ENCODE measurements at places on chromosomes 4 and X.

- no peak for DNase-seq
Measured at GRCh38 chr4:11720292-11720691, 291.6 kb upstream of the HS3ST1 start.

DNA sequence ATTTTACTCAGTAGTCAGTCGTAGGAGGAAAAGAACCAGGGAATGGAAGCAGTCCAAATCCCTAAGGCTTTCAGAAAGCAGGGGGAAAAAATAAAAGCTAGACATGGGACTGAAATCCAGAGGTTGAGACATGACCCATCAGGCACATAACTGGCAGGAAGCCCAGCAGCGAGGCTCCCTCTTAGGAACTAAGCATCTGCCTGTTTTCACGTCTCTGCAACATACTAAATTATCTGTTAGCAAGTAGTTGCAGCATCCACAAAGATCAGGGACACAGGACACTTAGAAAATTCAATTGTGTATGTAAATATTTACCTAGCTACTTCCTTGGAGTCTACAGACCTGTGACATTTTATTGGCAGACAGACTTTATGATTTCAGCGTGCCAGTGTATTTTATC, 118.0 kb upstream of the EDNRA start:
- no peak for DNase-seq

DNA sequence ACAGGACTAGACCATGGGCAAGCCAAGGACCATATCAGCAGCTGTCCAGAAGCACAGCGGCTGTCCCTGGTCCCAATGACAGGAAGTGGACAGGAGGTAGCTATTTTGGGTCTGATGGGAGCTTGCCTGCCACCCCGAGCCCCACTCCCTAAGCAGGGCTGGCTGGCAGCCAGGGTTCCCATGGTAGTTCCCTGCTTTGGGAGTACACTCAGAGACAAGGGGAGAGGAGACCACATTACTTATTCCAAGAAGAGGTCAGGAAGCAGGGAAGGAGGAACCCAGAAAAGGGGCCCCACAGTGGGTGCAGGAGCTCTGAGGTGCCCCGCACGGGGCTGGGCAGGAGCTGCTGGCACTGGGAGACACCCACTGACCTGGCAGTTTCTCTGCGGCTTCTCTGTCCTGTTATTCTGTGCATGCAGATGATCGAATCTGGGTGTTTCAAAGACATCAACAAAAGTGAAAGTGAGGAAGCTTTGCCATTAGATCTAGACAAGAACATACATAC, 36.3 kb downstream of the HTT-AS start:
- DNase-seq = peak; percentile 49

- DNase-seq = no peak
Measured at GRCh38 chr4:48108309-48109073, 25.6 kb downstream of the TXK start.

- no peak for DNase-seq
Measured at GRCh38 chr4:173424899-173425805, 26.2 kb upstream of the SCRG1 start.

DNA sequence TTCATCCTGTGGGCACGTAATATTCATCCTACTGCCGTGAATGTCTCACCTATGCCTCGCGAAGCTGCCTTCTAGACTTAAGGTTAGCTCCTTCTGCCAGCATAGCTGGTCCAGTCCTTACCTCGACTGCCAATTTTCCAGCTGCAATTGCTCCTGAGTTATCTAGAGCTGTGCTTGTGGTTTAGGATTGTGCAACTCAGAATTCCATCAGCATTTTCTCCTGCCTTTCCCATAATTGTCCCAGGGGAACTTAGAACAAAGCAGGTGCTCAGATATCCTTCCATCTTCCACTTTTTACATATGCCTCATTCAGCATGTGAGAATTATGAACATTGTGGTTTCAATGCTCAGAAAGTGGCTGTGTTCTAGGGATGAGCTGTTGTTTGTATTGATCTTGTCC, 131.4 kb upstream of the ADGRL3 start:
- no peak for DNase-seq

GRCh38 chr4:22356987-22357596, 158.8 kb downstream of the ADGRA3 start:
- no peak for DNase-seq

- DNase-seq = no peak
Measured at GRCh38 chr4:62324215-62324614, 1124.1 kb downstream of the ADGRL3 start.

GRCh38 chrX:53286171-53286570, 4.8 kb upstream of the IQSEC2 start:
- no peak for DNase-seq

GRCh38 chrX:144006811-144007210, 122.9 kb downstream of the UBE2NL start:
- DNase-seq = no peak

- no peak for DNase-seq
Measured at GRCh38 chr4:25638221-25638601, 17.4 kb upstream of the SLC34A2 start.

DNA sequence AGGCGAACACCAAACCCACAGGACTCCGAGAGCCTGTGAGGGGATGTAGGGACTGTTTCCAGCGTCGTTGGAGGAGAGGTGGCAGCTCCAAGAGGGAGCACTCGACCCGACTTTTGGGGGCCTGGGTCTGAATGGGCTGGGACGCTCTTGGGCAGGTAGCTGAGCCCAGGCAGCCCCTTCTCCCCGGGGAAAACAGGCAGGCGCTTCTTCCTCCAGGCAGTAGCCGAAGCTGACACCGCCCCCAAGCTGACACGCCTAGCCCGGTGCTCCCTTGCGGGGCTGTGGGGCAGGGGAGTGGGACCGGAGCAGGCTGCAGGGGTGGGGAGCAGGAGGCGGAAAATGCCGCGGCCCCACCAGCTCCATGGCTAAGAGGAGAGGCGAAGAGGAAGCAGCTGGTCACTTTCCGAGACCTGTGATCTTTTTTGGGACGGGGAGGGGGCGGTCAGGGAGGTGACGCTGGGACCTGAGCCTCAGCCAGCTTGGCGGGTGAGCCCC, 4.2 kb downstream of the NKX1-1 start:
- peak; percentile 20 for DNase-seq

DNA sequence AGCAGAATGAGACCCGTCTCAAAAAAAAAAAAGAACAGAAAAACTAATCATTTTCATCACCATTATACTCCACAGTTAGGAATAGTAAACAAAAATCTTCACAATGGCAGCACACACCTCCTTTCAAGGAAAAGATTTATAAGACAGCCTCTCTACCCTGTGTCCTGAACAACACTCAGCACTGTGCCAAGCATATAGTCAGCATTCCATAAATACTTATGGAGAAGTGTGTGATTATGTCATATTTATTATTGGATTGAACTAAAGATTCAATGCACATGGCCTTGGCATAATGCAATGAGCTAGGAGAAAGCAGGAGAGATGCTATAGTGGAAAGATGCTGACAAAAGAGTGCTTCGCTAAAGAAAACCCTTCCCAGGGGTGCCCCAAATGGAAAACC, 52.6 kb downstream of the FAM114A1 start:
- DNase-seq = no peak

- no peak for DNase-seq
Measured at GRCh38 chr4:10963241-10963640, 278.7 kb upstream of the CLNK start.

- no peak for DNase-seq
Measured at GRCh38 chrX:16839852-16840460, 30.2 kb downstream of the RBBP7 start.

GRCh38 chr4:113607998-113608397, 153.5 kb downstream of the CAMK2D start:
- no peak for DNase-seq

DNA sequence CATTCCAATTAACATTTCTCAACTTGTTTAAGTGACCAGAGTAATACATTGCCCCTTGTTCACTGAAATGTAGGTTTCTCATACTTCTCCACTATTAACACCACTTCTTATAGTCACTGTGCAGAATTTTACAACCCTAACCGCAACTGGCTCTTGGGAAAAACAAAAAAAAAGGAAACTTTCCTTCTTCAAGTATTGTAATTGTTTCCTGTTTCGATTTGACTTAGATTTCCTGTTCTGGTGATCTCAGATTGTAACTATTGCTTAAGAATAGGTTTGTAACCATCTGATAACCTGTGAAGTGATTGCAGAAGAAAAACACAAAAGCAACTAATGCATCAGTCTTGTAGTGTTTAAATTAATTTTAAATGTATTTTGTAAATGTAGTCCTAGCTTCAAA, 594.7 kb upstream of the GALNT7 start:
- DNase-seq = no peak

DNA sequence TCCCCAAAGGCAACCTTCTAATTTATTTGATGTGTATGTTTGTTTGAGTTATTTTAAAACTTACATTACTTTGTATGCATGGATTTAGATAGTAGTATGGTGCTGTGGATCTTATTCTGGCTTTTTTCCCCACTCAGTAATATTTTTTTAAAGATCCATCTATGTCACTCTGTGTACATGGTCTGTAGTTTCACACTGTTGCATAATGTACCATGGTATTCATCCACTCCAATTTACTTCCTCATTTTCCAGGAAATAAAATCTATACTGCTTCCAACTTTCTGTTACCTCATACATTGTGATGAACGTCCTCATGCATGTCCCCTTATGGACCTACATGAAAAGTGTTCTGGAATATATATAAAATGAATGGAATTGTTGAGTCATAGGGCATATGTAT, 17.6 kb downstream of the ARMCX2 start:
- no peak for DNase-seq

DNA sequence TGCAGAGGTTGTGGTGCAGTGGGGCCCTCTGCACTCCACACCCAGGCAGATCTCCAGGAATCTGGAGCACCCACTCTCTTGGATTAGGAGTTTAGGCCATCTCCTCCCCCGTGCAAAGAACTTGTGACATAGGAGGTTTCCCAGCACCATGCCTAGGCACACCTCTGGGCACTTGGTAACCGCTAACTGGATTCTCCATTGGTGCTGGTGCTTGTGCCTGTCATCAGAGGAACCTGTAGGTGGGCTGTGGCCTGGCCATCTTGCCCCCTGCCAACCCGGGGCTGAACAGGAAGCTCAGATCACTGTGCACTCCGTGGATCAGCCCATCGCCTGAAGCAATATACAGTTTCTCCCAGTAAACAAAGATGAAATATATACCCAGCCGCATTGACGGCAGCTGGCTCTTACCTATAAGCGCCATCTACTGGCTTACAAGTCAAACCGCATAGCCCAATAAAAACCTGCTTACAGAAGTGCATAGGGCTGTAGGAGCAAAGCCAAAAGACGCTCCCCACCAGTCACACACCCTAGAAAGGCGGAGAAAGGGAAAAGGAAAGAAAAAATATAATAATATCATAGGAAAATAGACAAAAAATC, 19.1 kb upstream of the TEX13B start:
- peak; percentile 43 for DNase-seq

- DNase-seq = no peak
Measured at GRCh38 chrX:129529685-129530281, 6.5 kb upstream of the SMARCA1 start.

GRCh38 chr4:144514736-144515135, 131.2 kb upstream of the HHIP start:
- DNase-seq = no peak

DNA sequence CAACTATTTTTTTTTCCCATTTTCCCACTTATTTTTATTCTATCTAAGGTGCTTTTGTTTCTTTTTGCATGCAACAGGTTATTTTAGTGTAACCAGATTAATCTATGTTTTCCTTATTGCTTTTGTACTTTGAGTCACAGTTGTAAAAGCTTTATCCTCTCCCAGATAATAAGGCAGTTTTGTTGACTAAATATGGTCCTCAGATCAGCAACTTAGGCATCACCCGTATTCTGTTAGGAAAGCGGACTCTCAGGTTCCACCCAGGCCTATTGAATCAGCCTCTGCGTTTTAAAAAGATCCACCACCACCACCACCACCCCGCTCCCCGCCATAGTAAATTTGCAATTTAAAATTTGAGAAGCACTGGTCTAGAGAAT, 58.6 kb upstream of the USP9X start:
- no peak for DNase-seq

DNA sequence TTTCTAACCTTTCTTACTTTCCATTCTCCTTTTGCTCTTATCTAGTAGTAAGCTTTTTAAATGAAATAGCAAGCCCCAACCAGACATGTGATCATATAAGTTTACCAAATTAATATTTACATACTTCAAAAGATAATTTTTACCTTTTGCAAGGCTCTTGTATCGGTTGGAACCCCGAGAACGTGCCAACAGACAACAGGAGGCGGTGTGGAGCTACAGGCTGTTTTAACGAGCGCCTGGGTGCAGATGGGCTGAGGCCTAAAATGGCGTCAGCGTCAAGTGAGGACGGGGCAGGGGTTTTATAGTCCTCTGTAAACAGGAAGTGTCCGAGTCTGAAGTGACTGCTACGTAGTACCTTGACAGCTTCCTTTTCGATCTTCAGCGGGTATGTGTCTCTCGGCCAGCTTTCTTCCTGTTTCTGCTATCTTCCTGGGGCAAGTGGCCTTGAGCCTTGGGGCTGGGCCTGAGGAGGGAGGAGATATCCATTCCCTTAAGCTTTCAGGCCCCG, 342.7 kb downstream of the GALNTL6 start:
- no peak for DNase-seq

DNA sequence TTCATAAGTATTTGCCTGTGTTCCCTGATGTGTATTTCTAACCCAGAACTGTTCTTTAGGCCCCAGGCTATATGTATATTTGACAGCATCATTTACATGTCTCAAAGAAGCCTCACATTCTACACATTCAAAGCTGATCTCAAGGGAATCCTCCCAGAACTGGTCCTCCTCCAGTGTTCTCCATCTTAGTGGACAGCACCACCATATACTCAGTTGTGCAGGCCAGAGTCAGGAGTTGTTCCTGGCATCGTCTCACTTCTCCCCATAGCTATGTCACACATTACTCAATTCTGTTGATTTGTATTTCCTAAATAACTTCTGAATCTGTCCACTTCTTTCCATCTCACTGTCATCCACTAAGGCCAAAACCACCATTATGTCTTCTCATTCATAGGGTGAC, 82.8 kb upstream of the TRPC3 start:
- DNase-seq = no peak

DNA sequence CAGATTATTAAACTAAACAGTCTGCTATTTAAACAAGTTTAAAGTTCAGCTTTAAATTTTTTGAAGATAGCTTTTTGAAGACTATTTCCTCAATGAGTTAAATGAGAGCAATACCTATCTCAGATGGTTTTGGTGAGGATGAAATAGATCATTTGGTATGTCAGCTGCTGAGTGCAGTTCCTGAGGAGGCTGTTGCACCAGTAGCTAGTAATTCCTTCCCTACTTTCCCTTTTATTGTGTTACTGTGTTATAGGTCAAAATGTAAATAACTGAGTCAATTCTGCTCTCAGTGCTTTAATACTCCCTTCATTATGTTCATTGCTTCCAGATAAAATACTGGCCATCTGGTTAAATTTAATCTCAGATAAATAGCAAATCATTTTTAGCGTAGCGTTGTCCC, 48.6 kb downstream of the BMPR1B start:
- no peak for DNase-seq

GRCh38 chr4:176413171-176413570, 93.4 kb downstream of the SPCS3 start:
- no peak for DNase-seq
